ENCODE measurements at places on chromosomes 11 and 22.

DNA sequence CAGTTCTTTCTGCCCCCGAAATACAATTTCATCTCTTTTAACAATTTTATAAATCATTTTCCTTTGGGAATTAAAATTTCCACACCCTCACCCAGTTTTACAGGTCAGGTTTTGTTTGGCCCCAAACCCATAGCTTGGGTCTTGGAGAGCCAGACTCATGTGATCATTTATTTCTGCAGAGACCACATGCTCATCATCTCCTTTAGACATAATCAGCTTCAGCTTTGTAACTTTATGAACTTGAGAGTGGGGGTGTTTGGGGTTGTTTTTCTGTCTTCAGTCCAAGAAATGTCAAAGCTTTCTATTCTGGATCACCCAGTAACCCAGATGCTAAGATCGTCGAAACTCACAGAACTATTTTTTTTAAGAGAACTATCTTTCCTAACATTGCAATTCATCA lies 70.9 kb downstream of the DBX1 start:
- DNase-seq: no peak

DNA sequence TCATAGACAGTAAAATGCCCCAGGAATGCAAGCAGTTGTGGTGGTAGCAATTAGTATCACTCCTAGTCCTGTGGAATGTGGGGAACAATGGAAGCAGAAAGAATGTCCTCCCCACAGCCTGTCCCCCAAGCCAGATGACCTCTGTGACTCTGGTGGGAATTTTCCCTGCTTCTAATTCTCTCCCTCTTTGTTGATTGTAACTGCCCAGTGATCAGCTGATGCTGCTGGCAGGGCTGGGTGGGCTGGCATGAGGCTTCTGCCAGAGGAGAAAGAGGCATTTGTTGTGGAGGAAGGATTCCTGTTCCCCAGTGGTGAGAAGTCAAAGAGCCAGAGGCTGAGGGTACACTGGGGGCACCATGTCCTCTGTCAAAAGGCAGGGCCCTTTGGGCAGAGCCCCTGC lies 116.7 kb upstream of the NCAM1 start:
- DNase-seq: no peak

DNA sequence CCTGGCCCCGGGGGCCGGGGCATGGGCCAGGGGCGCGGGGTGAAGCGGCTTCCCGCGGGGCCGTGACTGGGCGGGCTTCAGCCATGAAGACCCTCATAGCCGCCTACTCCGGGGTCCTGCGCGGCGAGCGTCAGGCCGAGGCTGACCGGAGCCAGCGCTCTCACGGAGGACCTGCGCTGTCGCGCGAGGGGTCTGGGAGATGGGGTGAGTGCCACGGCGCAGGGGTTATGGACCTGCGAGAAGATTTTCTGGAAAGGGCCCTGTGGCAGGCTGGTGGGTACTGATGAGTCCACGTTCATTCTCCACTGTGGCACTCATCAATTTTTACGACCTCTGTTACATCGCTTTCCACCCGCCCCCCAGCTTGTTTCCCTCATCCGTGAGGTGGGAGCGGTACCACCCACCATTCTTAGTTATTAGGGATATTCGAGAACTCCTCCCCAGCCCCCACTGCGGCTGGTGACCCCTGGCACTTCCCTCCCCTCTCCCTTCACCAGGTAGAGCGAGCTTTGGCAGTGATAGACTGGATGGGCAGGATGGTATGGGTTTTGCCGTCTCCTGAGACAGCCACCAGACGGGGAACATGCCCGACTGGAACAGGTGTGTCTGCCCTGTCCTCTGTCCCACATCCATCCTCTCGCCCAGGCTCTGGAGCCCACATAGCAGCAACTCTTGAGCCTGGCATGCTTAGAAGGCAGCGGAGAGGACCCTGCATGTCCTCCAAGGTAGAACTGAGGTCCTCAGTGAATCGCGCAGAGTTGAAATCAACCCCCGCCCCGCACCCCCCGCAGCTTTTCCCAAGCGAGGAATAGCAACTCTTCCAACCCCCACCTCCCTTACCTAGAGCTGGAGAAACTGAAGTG lies 562 bp downstream of the DGAT2 start:
- DNase-seq: no peak

GRCh38 chr11:65489035-65489705 lies 9.7 kb upstream of the MALAT1 start:
- no peak for DNase-seq

- no peak for DNase-seq
Observed at GRCh38 chr11:13278609-13279486, 1.3 kb downstream of the BMAL1 start.

- peak; percentile 94 for DNase-seq
Observed at GRCh38 chr22:37186228-37186996, 1.6 kb downstream of the C1QTNF6 start.

DNA sequence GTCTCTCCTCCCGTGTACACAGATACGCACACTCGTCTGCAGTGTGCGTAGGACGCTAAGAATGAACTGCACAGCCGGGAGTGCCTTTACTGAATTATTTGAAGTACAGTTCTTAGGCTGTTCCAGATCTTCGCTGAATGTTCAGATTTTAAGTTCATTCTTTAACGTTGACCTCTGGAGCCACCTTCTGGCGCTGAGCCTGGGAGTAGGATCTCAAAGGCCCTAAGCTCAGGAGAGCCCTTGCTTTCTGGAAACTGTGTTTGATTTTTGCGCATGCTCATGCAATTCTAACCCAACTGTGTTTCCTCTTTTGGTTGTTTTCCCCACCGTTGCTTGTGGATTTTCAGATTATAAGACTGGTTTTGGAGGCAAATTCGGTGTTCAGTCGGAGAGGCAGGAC lies 22.8 kb downstream of the CTTN start:
- DNase-seq: no peak

DNA sequence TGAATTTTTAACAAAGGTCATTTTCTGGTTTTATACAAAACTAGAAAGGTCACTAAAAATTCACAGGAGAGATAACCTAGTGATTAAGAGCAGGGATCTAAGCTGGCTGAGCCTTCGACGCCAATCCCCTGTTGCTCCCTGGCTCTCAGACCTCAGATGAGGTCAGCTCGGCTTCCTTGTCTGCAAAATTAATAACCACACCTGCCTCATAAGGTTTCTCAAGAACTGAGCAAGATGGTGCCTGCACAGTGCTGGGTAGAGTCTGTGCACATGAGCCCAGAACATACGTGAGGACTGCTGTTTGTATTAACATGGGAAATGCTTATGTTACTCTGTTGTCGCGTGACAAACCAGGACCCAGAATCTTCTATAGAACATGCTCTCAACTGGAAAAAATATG lies 24.4 kb upstream of the CD5 start:
- DNase-seq: no peak

GRCh38 chr11:72226701-72227100 lies 2.1 kb downstream of the INPPL1 start:
- no peak for DNase-seq

- DNase-seq: peak; percentile 66
Observed at GRCh38 chr11:76371170-76371569, 9.8 kb downstream of the THAP12 start.

- DNase-seq: no peak
Observed at GRCh38 chr11:120104041-120104565, 33.8 kb downstream of the TRIM29 start.

GRCh38 chr22:26418620-26419019 lies 10.4 kb upstream of the ASPHD2 start:
- no peak for DNase-seq

- peak; percentile 87 for DNase-seq
Observed at GRCh38 chr11:73779084-73779902, 8.4 kb upstream of the MRPL48 start.

DNA sequence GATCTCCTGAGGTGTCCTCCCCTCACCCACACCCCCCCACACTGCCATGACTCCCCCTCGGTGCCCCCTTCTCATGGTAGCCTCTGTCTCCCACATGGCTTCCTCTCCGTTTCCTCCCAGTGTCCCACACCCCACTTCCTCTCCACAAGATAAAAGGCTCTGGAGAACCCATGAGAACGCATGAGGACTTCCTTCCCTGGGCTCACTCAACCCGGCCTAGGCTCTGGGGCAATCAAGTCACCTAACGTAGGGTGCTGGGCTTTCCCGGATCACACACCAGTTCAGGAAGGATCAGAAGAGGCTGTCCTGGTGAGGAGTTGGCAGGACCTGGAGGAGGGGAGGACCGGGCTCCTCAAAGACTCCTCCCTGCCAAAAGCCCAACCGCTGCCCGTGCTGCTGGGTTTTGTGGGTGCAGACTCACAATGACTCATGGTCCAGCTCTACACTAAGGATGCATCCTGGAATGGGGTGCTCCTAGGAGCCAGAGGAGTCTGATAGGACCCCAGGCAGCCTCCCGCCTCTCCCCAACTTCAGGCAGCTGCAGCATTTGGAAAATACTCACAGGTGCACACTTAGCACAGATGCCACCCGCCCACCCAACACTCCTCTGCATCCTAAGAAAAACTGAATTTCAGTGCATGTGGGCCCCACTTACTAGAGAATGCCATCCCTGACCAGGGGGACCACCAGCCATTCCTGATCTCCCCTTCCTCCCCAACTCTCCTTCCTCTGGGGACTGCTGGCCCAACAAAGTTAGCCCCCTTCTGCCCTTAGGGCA lies 21.0 kb downstream of the SLC22A12 start:
- DNase-seq: no peak

DNA sequence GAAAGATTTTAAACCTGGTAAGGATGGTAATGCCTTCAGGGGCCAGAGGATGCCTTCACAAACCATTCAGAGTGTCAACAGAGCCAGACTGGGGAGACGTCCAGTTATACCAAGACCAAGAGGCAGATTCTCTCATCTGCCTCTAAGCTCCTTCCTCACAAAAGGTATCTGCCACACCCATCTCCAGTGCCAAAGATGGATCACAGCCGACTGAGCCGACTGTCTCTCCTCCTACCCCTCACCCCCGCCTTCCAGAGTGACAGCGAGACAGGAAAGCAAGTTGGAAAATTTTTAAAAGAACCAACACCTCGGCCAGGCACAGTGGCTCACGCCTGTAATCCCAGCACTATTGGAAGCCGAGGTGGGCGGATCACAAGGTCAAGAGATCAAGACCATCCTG lies 79.1 kb upstream of the AKIP1 start:
- no peak for DNase-seq

DNA sequence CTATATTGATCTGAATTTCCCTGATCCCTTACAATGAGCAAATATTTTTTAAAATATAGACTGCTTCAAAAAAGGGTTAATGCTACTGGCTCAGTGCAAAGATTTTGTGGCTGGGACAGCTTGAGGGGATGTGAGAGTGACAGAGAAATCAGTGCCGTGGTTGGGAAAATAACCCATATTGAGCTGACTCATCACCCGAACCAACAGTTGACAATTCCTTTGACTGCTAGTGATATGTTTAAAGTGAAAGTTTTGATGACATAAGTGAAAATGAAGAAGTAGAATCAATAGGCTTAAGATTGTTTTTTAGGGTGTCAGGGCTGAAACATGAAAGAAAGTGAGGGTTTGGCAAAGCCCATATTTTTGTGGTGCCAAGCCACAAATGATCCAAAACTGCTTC lies 257.1 kb upstream of the TENM4 start:
- no peak for DNase-seq

DNA sequence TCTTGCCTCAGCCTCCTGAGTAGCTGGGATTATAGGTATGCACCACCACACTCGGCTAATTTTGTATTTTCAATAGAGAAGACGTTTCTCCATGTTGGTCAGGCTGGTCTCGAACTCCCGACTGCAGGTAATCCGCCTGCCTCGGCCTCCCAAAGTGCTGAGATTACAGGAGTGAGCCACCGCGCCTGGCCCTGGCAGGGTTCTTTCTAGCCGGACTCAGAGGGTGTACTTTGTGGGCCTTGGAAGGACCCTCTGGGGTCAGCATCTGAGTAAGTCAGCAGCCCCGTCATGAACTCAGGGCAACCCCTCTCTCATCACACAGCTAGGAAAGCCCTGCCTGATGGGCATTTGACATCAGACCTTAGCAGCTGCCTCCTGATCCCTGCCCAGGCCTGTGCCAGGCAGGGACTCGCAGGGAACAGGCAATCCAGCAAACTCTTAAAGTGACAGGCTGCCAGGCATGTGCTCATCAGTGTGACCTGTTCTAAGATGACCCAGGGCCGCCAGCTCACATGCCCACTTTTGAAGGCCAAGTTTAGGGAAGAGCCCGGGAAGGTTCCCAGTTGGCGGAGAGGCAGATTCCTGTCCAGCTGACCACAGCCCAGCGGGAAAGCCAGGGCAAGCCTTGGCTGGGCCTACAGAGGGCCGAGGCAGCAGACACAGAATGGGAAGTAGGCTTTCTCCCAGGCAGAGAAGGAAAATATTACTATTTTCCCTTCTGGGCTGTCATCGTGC lies 92.9 kb downstream of the MORC2 start:
- DNase-seq: no peak

DNA sequence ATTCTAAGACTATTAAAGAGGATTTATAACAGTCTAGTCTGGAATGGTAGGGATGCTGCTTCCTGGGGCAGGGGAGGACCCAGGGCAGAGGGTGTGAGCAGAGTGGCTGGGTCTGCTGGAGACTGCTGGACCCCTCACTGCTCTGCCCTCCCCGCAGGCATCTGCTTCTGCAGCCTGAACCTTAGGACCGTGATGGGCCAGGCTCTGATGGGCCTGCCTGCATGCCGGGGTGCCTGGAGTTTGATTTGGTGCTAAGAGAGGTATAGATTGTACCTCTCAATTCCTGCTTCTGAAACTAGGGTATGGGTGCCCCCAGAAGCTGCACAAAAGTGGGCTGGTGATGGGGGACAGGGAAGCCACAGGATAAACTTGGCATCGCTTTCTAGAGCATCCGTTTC lies 54.9 kb downstream of the CD82 start:
- no peak for DNase-seq

DNA sequence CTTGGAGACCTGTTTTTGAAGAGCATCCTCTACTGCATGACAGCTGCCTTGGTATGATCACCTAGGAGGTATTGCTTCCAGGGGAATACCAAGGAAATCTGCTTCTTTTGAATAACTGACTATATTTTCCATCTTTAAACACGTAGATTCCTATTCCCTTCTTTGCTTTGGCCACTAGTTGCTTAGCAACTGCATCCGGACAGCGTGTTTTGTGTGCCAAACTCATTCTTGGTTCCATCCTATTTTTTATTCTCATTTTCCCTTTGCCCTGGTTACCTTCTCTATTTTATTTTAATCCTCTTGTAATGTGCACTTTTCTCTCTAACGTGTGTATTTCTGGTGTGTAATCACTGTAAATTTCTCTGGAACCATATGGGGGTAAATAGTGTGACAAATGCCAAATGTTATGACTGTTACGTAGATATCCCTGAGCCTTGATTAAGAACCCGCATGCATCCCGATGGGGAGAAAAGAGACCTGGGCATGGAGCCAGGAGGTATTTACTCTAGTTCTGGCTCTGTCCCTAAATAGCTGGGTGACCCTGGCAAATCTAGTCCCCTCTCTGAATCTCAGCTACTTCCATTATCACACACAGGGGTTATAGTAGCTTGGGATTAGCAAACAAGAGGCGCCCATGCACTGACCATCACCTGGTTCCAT lies 241.7 kb downstream of the MIAT start:
- no peak for DNase-seq

GRCh38 chr11:20213790-20214189 lies 53.5 kb upstream of the DBX1 start:
- no peak for DNase-seq

- no peak for DNase-seq
Observed at GRCh38 chr11:43243927-43244326, 67.9 kb upstream of the API5 start.

Data from glomerular endothelial cell (primary cell).